Activated naive CD8-positive, alpha-beta T cell treated with anti-CD3 and anti-CD28 coated beads, Interleukin-2, amount 10 ng/mL, durations not matched to agents 7 days and 5 days (primary cell): ENCODE measurements at places on chromosomes 12 and 14.
A peak's percentile ranks its signal among the peaks of the same experiment; 100 is the strongest.

DNA sequence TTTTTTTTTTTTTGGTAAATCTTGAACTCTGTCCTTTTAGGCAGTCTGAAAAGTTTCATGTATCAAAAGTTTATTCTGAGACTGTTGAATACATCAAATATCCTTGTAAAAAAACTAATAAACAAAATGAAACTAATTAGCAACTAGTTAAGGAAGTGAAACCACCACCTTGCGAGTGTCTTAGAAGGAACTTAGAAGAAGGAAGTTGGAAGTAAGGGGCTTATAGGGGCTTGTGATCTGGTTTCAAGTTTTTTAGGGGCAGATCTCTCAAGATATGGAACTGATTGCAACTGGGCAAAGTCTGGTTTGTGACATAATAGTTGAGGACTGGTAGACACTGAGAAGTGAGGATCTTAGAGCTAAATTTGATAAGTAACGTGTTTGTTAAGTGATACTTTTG is 748.8 kb downstream of the C12orf50 start:
- no peak for DNase-seq

DNA sequence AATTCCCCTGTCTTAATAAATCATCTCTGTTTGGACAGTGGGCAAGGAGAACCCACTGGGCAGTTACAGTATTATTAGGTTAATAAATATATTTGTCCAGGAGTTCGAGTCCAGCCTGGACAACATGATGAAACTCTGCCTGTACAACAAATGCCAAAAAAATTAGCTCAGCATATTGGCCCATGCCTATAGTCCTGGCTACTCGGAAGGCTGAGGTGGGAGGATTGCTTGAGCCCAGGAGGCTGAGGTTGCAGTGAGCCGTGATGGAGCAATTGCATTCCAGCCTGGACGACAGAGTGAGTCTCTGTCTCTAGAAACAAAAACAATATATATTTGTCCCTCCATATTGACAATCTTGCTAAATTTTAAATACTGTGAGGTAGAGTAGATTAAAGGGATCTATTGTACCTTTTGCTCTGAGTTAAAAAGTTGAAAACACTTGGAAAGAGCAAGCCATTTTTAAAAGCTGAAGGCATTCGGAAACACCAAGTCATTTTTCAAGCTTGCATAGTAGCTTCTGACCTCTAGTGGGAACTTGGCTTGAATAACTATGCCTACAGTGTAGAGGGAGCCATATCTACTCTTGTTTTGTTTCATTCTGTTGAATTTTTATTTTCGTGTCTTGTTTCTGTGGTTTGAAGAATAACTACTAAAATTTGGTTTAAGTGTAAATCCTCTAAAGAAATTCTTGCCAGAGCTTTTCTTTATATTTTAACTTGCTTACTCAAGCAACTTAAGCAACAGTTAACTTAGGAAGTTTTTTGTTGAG is 14.6 kb upstream of the EEA1 start:
- DNase-seq, result no peak

DNA sequence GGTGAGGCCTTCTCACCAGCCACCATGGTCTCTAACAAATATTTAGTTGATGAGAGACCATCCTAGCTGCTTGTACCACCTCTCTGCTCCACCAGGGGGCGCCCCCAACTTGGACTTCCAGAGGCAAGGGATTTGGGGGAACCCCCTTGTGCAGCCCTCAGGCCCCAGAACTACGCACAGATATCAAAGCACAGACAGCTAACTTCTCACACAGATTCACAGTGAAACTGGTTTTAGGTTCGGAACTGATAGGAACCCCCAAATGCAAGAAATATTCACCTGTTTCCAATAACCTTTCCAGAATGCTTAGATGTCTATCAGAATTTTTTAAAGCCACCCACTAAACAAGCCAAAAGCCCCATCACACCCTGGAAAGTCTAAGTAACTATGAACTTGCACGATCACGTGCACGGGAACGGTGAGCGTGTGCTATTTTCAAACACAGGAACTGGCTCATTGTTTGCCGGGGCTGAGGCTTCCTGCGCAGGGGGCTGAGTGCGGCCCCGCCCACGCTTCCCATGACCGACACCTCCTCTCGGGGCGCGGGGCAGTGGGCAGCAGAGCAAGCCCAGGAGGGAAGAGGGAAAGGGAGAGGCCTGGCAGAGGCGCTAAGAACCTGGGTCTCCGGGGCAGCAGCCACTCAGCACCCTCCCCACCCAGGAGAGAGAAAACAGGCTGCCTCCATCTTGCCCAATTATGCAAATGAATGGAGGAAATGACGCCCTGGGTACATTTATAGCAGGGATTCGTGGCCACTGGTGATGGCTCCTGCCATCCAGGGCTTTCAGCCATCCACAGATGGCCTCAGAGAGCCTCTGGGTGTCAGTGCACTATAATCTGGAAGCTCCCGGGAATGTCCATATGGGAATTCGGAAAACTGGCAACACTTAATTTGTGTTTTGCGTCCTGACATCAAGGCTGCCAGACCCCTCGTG is 79.4 kb upstream of the GPR68 start:
- peak; percentile 93 for DNase-seq

DNA sequence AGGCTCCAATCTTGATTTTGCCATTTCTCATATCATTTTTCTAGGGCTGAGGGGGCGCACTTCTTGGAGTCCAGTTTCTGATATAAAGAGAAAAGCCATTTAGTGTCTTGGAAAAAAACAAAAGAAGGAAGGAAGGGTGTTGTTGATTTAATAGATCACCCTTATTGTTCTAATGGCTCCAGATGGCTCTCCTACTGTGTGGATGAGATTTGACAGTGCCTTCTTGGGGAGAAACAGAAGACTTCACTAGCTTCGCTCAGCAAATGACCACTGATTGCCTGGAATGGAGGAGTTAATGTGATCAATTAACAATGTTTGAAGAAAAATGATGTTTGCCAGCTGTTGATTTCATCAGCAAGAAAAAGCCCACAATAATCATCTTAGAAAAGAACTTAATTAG is 216.2 kb downstream of the APAF1 start:
- no peak for DNase-seq

- DNase-seq, result peak; percentile 38
Measured at GRCh38 chr12:55019784-55020183, at the start of gene NEUROD4. TSS of gene NEUROD4 (plus strand) at chr12:55019974. CDS start at chr12:55026440, 6,466 bp downstream.

GRCh38 chr12:42810006-42810405 is 220.5 kb upstream of the PRICKLE1 start:
- DNase-seq, result no peak

- DNase-seq, result peak; percentile 82
Measured at GRCh38 chr14:106556665-106557289, 1030.4 kb downstream of the TMEM121 start.

DNA sequence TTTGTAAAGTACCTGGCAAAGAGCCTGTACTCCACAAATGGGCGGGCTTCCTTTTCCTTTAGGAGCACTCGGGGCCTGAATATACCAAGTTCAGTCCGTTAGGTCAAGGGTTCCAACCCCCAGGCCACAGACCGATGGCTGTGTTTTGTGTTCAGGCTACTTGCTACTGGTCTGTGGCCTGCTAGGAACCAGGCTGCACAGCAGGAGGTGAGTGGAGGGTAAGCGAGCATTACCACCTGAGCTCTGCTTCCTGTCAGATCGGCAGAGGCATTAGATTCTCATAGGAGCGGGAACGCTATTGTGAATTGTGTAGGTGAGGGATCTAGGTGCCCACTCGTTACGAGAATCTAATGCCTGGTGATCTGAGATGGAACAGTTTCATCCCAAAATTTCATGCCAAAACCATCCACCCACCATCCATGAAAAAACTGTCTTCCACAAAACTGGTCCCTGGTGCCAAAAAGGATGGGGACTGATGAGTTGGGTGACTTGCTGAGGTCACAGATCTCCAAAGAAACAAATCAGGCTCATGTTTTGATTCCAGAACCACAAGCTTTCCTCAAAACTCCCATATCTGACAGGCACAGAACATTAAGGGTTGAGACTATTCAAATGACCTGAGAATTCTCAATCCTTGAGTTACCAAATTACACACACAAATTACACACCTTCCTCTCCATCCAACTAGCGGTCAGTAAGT is 4.2 kb downstream of the CSRP2 start:
- DNase-seq, result no peak

DNA sequence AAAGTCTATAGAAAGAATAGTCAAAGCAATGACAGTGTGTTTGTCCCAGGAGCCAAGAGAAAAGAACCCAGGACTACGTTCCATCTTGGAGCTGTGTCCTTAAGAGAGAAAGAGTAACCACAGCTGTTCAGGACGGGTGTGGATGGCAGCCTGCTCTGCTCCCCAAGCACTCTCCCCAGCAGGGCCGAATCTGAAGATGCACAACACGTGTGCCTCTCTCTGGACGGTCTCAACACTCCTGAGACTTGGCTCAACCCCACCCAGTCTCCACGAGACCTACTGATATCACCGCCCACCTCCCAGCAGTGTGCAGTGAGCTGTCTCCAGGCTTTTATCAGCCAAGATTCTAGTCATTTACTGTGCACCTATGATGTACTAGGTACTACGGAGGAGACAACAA is 27.3 kb upstream of the ANO2 start:
- no peak for DNase-seq

- no peak for DNase-seq
Measured at GRCh38 chr14:56821805-56822610, 11.7 kb upstream of the OTX2 start.

GRCh38 chr14:59585891-59586554 is 9.4 kb upstream of the CCDC175 start:
- no peak for DNase-seq

DNA sequence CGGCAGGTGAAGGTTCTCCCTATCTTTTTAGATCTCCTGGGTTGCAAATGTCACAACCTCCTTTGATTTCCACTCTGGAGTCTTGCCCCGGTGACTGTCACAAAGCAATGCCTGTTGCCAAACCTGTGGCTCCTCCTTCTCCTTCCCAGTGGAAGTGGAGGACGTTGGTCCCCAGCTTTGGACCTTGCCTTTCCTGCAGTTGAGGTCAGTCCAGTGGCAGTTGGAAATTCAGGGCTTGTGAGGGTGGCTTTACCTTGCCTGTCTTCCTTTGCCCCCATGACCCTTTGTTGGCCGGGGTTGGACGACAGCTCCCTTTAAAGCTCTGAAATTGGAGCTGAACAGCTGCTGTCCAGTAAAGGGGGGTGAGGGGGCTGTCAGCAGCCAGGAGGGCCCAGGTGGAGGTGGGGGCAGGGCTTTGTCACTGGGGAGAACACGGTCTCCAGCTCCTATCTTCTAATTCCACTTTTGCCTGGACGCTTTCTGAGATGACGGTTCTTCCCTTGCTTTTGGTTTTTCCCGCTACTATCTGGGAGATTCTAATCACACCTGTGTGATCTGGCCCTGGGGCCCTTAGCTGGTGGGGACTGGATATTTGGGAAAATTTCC is 4.1 kb downstream of the TEAD4 start:
- no peak for DNase-seq

GRCh38 chr14:95260537-95261361 is 59.0 kb downstream of the CLMN start:
- no peak for DNase-seq

GRCh38 chr14:29165431-29165830 is 398.8 kb downstream of the FOXG1 start:
- no peak for DNase-seq

GRCh38 chr12:579420-580110 is 83.7 kb downstream of the NINJ2 start:
- DNase-seq, result no peak

GRCh38 chr14:46820291-46820690 is 168.7 kb upstream of the RPL10L start:
- no peak for DNase-seq

GRCh38 chr14:26626256-26626655 is 28.4 kb upstream of the NOVA1 start:
- no peak for DNase-seq

GRCh38 chr12:54678131-54678530 is 30.0 kb upstream of the DCD start:
- DNase-seq, result no peak

GRCh38 chr12:57993030-57993429 is 51.7 kb downstream of the ATP23 start:
- no peak for DNase-seq

DNA sequence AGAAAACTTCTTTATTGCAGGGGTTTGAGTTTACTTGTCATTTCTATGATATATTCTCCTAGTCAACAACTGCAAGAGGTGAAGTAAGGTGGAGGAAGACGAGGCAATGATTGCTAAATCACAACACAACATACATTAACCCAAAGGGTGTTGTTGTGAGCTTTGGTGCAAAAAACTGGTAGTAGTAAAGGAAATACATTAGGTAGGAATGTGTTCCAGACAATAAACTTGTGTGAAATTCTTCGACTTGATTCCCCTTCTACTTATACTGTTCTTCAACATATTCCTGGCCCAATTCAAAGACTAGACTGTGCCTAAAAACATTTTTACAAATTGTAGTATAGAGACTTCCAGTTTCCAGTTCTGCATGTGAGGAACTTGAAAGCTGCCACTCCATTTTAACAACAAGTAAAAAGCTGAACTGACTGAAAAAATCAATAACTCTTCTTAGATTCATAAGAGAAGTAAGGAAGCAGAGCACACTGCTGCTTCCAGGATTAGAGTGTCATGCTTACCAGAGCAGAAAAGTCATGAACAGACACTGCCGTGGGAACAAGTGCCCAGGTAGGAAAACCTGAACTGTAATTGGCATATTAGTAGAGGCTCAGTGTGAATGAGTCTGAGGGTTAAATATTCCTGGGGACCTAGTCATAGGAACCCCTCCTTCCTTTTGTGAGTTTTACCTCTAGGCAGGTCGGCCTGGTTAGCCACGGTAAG is 22.2 kb downstream of the COX8C start:
- DNase-seq, result no peak

DNA sequence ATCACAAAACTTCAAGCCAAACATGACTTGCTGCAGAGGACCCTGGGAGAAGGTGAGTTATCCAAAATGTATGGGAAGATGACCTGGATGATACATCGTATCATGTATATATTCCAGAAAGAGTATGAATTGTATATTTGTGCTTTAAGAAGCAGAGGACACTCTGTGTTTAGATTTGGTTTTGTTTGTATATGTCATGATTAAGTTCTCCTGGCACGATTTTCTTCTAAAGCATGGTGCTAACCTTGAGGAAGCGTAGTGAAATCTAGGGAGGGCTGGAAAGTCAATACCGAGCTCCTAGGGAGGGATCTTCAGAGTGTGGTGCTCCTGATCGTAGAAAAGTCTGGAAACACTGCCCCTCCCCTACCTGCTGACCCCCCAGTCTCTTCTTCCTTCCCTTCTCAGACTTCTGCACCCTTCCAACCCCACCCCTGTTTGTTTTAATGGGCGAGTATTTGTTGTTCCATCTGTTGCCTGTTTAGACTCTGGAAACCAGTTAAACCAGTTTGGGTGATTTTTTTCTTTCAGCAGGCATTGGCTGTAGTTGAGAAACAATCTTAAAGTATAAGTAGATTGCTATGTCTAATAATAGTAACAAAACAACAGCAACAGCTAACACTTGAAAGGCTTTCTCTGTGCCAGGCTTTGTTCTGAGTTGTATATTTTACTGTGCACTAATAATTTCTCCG is 141.6 kb downstream of the KICS2 start:
- no peak for DNase-seq

- DNase-seq, result no peak
Measured at GRCh38 chr12:121582583-121583333, 1.9 kb upstream of the KDM2B start.

- no peak for DNase-seq
Measured at GRCh38 chr12:30797689-30798088, 42.9 kb upstream of the CAPRIN2 start.
